ENCODE measurements at places on chromosomes 6 and 20.

DNA sequence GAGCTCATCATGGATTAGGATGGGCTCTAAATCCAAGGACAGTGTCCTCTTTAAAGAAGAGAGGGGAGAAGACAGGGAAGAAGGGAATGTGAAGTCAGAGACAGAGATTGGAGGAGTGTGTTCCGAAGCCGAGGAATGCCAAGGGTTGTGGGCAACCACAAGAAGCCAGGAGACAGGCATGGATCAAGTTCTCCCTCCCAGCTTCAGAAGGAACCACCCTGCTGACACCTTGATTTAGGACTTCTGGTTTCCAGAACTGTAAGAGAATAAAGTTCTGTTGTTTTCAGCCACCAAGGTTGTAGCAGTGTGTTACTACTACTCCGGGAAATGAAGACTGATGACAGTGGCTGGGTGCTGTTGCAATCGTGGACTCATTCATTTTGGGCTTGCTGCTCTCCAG is 120.1 kb downstream of the RPS12 start:
- DNase-seq, result no peak

- DNase-seq, result no peak
Observed at GRCh38 chr6:112389361-112389760, 42.2 kb downstream of the RFPL4B start.

- DNase-seq, result no peak
Observed at GRCh38 chr20:37980383-37980782, 52.9 kb downstream of the TTI1 start.

- no peak for DNase-seq
Observed at GRCh38 chr20:53128004-53128403, 155.8 kb downstream of the TSHZ2 start.

DNA sequence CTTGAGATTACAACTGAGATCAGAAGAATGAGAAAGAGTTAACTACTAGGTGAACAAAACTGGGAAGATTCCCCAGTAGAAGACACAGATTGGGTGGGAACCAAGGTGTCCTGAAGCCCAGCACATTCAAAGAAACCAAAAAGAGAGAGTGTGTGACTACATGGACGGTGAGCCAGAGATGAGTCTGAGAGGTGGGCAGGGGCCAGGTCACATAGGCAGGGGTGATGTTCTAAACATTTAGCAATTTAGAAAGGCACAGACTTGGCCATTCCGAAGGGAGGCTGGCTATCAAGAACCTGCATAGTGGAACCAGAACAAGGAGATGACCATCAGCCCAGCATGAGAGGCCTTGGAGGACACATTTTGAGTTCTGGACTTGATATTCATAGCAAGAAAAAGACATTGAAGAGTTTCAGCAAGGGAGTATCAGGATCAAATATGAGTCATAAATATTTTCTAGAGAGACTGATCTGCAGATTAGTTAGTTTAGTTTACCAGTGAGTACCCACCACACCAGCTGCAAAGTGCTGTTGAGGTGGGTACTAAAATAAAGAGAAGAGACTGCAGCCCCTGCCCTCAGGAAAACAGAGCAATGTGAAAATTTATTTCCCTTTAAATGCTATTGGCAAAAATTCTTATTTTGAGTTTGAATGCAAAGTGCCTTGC is 340.5 kb upstream of the PRDM1 start:
- no peak for DNase-seq

DNA sequence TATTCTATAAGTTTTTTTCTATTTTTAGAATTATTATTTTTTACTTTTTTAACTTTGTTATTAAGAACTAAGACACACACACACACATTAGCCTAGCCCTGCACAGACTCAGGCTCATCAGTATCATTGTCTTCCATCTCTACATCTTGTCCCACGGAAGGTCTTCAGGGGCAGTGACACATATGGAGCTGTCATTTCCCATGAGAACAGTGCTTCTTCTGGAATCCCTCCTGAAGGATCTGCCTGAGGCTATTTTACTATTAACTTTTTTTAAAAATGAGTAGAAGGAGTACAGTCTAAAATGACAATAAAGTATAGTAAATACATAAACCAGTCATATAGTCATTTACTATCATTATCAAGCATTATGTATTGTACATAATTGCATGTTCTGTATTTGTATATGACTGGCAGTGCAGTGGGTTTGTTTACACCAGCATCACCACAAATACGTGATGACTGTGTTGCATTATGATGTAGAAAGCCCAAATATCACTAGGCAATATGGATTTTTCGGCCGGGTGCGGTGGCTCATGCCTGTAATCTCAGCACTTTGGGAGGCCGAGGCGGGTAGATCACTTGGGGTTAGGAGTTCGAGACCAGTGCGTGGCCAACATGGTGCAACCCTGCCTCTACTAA is 57.9 kb downstream of the HIVEP1 start:
- no peak for DNase-seq

GRCh38 chr6:39298061-39298460 is 16.2 kb downstream of the KCNK17 start:
- no peak for DNase-seq

Data from T-helper 1 cell (primary cell).